ENCODE measurements at places on chromosomes 2 and 18.

GRCh38 chr2:62593825-62594224 is 87.8 kb upstream of the TMEM17 start:
- no peak for DNase-seq

- no peak for DNase-seq
Observed at GRCh38 chr2:227125506-227125905, 38.5 kb downstream of the COL4A4 start.

- no peak for DNase-seq
Observed at GRCh38 chr18:47735041-47735702, 195.3 kb downstream of the SMAD2 start.

- DNase-seq = no peak
Observed at GRCh38 chr18:79943608-79944125, 7.8 kb downstream of the SLC66A2 start.

DNA sequence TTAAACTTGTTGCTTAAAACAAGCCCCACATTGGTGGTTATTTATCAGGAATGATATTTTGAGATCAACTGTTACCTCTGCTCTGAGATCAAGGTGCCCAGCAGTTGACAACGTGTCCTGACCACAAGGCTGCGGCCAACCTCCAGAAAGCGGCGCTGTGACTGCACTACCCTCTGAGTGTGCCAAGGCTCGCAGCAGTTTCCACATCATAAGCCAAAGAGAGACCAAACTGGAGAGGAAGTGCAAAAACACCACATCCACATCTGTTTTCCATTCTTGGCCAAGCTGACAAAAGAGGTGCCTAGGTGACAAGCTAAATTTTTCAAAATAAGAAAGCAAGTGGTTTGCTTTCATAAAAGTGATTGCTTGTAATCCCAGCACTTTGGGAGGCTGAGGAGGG is 410.8 kb upstream of the POU3F3 start:
- no peak for DNase-seq

- DNase-seq = no peak
Observed at GRCh38 chr2:170924969-170925368, 4.1 kb upstream of the GORASP2 start.

DNA sequence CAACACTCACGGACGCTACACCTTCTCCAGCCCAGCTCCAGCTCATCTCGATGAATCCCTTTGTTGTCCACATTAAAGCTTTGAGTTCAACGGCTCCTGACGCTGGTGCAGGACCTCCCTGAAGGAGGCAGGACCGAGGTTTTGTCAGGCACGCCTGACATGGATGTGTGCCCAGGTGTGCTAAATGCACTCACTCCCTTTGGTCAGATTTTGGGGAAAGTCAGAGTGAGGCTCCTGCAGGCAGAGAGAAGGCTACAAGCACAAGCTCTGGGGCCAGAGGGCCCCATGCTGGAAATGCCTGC is 78.6 kb downstream of the NDUFA10 start:
- no peak for DNase-seq

DNA sequence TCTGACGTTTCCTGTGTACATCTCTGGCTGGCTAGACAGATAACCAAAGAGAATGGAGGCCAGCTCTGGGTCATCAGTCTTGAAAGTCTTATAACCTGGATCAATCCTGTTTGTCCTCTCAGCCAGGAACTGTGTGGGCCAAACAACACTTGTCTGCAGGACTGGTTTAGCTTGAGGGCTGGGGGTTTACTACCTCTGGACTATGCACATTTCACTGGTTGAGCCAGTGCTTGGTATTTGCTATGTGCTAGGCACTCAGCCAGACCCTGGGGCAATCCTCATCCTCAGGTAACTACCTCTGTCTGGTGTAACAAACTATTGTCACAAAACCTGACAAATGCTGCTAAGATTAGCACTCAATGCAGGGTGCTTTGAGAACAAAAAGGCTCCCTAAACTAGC is 169.7 kb downstream of the HAUS1 start:
- DNase-seq = no peak

DNA sequence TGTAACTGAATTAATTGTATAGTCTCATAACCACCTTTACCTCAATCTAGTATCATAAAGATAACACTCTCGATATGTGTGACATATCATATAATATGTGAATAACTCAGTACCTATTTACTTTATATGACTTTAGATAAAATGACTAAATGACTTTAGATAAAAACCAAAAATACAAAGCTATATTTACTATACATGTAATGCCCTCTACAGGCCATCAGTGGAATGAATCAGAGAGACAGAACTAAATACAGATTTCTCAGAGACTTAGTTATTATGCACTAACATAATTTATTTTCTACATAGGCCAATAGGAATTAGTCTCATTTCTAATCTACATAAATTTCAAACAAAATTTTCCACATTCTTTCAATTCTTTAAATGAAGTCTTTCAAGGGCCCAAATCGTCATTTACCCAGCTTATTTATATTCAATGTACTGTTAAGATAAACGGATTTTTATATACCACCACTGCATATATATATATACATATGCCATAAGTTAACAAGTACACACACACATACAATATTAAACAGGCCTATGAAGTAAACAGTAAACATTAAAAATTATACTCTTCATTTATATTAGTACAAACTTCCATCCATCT is 219.9 kb downstream of the EXOC6B start:
- DNase-seq = no peak

GRCh38 chr2:68119504-68119903 is 38.2 kb upstream of the PNO1 start:
- no peak for DNase-seq

DNA sequence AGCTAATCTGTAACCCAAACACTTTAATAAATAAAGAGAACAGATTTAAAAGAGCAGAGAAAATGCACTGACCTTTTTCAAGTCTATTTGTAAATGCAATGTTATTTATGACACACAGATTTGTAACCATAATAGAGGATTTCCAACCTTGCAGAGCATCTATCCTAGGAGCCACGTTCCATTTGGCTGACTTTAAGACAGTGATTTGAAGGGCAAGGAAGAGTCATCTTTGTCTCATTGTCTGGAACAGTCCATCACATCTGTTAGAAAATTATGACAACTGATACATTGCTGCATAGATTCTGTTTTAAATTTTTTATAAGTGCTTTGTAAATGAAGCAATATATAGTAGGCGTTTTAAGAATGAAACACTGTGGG is 90.8 kb upstream of the L3MBTL4 start:
- no peak for DNase-seq

- DNase-seq = peak; percentile 21
Observed at GRCh38 chr18:59994357-59994756, 94.6 kb downstream of the PMAIP1 start.

DNA sequence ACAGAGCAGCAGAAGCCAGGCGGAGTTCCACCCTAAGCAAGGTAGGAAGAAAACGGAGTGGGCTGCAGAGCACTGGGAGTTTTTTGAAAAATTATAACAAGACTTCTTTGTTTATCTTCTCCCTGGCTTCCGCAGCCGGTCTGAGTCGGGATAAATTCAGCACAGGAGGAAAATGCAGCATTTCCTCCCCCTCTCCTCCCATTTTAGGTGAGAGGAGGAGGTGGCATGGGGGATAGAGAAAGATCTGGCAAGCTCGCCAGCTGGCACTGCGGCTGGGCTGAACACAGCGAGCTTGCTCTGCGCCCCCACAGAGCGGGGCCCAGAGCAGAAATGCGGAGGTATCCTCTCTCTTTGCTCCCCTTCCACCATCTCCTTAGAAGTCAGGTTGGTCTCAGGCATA is 17.7 kb upstream of the CHRNA1 start:
- no peak for DNase-seq

DNA sequence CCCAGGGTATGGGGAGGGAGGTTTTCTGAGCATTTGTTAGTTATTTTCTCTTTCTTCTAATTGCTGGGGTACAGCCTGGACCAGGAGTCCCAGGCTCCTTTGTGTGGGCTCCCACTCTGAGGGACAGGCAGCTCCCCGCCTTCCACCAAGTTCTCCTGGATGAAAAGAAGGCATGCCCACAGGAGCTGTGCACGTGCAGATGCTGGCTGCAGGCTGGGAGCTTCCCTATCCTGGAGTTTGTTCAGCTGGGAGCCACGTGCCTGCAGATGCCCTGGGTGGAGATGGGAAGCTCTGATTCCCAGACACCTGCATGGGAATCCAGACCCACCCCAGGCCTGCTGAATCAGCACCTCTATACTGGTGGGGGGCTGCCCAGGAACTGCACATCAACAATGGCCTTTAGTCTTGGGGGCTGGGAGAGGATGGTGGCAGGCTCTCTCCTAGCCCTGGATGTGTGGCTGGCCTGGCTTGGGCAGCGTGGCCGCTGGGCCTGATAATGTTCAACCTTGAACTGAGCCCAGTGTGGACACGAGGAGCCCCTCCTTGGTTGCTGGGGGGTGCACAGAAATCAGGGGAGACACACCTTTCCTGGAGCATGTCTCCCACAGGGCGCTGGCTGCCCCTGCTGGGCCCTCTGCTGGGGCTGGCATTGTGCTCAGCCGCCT is 233.6 kb upstream of the HS6ST1 start:
- DNase-seq = no peak

GRCh38 chr18:56327191-56327885 is 311.1 kb downstream of the TXNL1 start:
- no peak for DNase-seq

- no peak for DNase-seq
Observed at GRCh38 chr2:24866946-24867345, 53.1 kb downstream of the ADCY3 start.

- DNase-seq = no peak
Observed at GRCh38 chr2:64972876-64973275, 16.3 kb upstream of the SLC1A4 start.

- no peak for DNase-seq
Observed at GRCh38 chr18:73232933-73233332, 365.1 kb upstream of the NETO1 start.

DNA sequence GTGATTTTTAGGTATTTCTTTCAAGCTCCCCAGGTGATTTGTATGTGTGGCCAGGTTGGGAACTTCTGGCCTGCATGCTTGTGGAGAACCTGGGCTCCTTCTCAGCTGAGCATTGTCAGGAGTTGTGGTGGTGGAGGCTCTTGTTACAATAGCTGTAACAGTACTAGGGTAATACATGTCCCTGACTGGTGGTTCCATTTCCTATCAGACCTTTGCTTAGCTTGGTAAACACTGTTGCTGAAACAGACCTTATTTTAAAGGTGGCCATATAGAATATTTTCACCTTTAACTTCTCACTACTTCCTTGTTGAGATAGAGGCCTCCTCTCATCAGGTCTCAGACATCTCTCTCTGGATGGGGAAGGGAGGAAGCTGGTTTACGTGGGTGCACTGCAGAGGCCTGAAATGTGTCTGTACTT is 79.2 kb downstream of the SETBP1 start:
- no peak for DNase-seq

GRCh38 chr18:8609659-8610458 is 622 bp downstream of the RAB12 start:
- DNase-seq = peak; percentile 25

- no peak for DNase-seq
Observed at GRCh38 chr2:49261781-49262180, 107.5 kb upstream of the FSHR start.

GRCh38 chr2:183465048-183465447 is 340.8 kb downstream of the NUP35 start:
- DNase-seq = no peak

- DNase-seq = peak; percentile 54
Observed at GRCh38 chr2:96537734-96538486, 1.4 kb downstream of the ARID5A start.

DNA sequence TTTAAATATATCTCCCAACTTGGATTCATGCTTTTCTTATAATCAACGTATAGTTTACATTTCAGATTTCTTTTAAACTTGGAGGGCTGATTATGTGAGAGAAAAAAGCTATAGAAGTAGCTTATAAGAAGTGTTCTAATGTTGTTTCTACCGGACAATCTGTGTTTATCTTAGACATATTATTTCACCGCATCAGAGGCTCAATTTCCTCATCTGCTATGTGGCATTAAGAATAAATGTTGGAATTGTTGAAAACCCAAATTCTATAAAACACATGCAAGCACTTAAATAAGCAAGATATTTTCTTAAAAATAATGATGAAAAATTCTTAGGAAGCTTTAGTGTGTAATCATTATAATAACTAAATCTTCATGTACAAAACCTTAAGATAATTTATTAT is 407.9 kb downstream of the HRH4 start:
- no peak for DNase-seq

GRCh38 chr2:241156971-241157441 is 6.7 kb downstream of the PPP1R7 start:
- no peak for DNase-seq

DNA sequence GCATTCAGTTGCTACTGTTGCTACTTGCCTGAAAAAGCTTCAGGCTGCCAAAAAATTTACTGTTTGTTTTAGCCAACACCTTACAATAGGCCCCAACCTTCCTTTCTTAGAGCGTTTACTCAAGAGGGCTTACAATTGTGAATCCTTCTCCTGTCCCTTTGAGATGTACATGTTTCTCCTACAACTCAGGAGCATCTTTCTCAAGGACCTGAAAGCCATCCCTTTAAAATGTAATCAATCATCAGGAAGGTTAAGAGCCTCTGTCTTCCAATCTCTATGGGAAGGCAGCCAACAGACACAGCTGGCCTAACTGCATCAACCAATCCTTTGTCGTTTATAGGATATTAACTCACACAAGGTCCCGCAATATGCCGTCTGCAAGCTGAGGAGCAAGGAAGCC is 3.4 kb upstream of the IER3IP1 start:
- DNase-seq = no peak

- no peak for DNase-seq
Observed at GRCh38 chr2:226556050-226556449, 243.6 kb downstream of the IRS1 start.

DNA sequence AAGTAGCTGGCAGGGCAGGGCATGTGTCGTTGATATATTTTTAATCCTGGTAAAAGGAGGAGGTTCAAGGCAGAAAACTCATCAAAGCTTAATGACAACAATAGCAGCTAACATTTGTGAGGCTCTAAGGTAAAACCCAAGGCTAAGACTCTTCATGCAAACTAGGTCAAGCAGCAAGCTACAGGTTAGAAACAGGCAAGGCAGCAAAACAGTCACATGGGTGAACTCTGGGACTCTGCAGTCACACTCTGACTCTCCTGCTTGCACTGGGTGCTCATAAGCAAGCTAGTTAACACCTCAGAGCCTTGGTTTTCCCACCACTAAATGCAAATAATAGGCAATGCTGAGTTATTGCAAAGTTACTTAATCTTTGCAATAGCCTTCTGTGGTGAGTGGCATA is 7.9 kb downstream of the IL1RN start:
- no peak for DNase-seq

GRCh38 chr2:182672466-182673165 is 43.4 kb upstream of the DNAJC10 start:
- no peak for DNase-seq

DNA sequence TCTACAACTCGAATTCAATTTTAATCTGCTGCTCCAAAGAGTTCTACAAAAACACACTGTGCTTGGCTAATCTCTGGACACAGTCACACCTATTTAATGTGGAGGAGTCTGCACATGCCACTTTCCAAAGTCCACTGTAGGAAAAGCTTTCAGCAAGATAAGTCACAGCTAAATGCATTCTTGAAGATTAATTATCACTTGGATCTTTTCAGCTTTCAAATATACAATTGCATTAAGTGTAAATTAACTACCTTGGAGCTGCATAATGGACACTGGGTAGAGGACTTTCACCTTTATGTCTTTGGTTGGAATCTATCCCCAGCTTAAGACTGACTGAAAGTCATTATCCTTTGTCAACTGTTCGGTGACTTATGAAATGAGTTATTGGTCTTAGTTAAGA is 565.1 kb downstream of the PIK3C3 start:
- no peak for DNase-seq

GRCh38 chr18:44747157-44747556 is 66.5 kb downstream of the SETBP1 start:
- no peak for DNase-seq

All from DND-41 (cell line).